ENCODE measurements at places on chromosomes 6 and 20.

GRCh38 chr20:15047042-15047441 is 709.6 kb upstream of the FLRT3 start:
- DNase-seq: no peak

GRCh38 chr6:154579485-154579884 is 69.0 kb upstream of the CNKSR3 start:
- no peak for DNase-seq

DNA sequence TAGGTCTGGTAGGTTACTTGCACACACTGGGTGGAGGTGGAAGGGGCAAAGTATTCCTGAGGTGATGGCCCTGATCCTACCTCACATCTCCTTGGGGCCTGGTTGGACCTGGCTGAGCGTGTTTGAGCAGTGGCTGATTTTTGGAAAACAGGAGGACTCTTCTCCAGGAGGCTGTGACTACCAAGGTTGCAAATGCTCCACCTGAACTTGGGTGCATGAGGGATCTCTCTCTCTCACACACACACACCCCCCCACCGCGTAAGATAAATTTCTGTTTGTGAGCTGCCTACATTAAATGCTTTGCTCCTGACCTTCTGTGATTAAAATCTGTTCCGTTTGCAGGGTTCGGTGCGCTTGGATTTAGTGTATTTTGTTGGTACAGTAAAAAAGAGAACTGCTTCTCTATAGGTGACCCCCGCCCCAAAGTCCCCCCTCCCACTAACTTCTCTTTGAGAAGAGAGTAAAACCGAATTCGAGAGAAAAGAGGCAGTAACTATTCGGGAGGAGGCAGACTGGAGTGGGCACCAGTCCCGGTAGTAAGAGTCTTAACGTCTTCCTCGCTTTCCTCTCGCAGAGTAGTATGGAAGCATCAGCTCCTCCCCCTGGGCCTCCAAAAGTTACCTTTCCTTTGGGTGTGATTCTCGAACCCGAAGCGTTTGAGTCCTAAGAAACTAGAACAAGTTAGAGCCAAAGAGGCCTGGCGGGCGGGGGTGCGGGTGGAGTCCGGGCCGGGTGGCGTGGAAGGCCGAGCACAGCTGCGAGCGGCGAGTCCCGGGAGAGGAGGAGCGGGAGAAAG is 585 bp upstream of the DSE start:
- no peak for DNase-seq

DNA sequence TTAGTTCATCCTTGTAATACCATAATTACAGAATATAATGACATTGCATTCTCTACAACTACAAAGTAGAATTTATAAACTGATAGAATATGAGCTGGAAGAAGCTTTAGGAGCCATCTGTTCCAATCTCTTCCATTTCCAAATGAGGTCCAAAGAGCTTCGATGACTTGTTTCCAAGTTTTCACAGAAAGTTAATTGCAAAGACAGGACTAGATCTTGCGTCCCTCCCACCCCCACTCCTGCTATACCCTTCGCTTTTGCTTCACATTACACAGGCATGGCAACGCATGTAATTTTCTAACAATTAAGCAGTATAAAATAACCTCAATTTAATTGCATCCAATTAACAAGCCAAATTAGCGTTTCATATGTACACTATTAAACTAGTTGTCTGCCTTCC is 7.0 kb downstream of the HIVEP2 start:
- DNase-seq: no peak

- peak; percentile 55 for DNase-seq
Observed at GRCh38 chr6:89360415-89360999, 8.0 kb upstream of the UBE2J1 start.

DNA sequence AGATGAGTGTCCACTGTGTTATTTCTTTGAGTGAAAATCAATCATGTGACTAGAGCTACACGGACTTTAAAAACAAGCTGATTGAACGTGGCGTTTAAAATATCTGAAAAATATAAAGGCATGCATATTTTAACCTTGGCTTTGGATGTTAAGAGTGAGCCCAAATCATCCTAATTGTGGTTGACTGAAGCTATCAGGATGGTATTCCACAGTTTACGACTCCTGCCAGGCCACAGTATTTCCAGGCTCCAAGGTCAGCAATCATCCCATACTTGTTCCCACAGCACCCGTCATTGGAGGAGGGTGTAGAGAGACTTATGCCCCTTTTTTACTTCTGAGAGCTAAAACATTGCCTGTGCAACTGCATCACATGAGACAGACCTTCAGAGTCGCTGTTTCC is 43.2 kb upstream of the TMX4 start:
- DNase-seq: no peak

DNA sequence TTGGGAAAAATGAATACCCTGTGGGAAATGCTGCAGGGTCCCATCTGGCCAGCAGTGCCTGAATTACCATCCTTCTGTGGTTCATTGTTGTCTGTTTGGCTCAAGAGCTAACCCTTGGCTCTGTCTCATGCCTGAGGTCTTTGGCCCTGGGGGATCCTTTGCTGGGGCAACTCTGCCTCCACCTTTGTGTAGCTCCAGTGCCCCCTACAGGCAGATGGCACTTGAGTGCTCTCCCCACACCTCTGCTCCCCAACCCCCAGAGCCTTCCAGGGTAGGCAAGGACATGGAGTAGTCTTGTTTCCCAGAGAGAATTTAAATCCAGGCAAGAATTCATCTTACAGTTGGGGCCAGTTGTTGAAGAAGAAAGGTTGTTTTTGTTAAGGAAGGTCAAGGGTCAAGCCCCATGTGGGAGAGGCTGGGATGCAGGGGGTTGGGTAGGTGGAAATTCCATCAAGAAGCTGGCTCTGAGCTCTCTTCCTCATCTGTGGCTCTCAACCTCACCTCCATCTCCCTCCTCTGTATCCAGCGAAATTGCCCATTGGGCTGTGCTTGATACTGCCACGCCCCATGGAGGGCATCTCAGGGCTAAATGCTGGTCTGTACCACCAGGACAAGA is 44.2 kb downstream of the ZNF831 start:
- DNase-seq: no peak

DNA sequence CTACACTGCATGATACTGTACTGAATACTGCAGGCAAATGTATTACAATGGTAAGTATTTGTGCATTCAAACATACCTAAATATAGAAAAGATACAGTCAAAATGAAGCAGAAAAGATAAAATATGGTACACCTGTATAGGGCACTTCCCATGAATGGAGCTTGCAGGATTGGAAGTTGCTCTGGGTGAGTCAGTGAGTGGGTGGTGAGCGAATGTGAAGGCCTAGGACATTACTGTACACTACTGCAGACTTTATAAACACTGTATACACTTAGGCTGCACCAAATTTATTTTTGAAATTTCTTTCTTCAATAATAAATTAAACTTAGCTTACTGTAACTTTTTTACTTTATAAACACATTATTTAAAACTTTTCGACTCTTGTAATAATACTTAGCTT is 213.1 kb downstream of the ATXN1 start:
- no peak for DNase-seq

DNA sequence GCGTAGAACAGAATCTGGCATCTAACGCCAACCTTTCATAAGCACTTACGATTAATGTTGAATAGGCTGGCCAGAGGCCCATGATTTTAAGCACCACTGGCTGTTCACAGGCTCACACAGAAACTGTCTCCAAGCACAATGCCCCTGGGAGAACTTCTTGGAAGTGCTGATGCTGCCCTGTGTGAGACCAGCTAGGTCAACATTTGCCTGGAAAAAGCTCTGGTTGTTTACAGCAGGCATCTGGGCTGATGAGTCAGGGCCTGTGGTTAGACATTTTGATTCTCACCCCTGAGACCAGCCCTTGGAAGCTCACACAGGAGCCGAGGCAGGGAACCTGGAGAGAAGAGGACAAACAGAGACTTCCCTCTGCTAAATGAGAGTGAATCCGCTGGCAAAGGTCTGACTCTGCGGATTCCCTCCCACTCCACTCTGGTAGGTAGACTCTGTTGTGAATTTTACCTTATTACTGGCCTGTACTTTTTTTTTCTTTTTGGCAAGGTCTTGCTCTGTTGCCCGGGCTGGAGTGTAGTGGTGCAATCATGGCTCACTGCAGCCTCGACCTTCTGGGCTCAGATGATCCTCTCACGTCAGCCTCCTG is 6.8 kb upstream of the SULF2 start:
- DNase-seq: peak; percentile 80

Data from AG20443 (cell line).